ENCODE measurements at places on chromosomes 5 and 9.
A peak's percentile ranks its signal among the peaks of the same experiment; 100 is the strongest.

GRCh38 chr5:136225796-136226195 lies 32.8 kb upstream of the SMIM32 start:
- no peak for DNase-seq

GRCh38 chr9:114072184-114073140 lies 5.6 kb downstream of the AMBP start:
- no peak for DNase-seq

GRCh38 chr9:130535818-130536521 lies 43.4 kb upstream of the FUBP3 start:
- DNase-seq, result no peak

- no peak for DNase-seq
These were observed 51.5 kb downstream of the RAI14 start for GRCh38 chr5:34707451-34708107.

DNA sequence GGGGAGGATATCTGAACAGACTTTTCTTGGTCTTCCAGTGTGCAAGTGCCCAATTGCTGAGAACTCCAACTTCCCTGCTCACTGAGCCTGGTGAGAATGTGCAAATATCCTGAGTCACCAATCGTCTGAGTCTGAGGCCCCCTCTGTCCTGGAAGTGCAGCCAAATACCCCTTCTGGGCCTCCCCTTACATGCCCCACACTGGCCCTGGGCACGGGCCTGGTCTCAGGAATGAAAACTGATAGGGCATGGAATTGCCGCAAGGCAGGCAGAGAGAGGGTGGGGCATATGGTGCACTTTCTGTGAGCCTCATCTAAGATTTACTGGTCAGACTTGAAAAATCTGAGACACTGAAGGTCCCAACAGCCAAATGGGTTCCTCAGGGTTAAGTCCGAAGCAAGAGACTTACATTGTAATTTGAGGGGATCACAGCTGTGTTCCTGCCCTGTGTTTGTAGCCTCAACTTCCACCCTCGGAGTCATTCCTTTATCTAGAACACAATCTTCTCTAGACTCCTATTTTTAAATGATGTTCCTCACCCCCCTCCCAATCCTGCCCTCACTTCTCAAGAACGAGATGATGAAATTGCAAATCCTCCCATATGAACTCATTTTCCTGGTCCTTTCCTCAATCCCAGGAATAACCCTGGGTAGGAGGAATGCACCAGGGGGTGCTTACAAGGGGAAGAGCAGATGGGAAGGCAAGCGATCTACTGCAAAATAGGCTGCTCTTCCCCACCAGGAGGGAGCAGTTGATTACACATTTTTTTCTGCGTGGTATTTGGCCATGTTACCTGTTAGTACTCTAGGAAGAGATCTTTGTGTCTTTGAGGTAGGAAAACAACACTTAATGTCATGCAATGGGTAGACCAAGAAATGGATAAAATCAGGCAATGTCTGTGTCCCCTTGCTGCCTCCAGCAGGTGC lies 34.6 kb upstream of the ARHGAP26 start:
- DNase-seq, result no peak

- DNase-seq, result no peak
These were observed 220.7 kb upstream of the MSX2 start for GRCh38 chr5:174503461-174504265.

GRCh38 chr5:25489834-25490538 lies 845.2 kb upstream of the CDH10 start:
- no peak for DNase-seq

DNA sequence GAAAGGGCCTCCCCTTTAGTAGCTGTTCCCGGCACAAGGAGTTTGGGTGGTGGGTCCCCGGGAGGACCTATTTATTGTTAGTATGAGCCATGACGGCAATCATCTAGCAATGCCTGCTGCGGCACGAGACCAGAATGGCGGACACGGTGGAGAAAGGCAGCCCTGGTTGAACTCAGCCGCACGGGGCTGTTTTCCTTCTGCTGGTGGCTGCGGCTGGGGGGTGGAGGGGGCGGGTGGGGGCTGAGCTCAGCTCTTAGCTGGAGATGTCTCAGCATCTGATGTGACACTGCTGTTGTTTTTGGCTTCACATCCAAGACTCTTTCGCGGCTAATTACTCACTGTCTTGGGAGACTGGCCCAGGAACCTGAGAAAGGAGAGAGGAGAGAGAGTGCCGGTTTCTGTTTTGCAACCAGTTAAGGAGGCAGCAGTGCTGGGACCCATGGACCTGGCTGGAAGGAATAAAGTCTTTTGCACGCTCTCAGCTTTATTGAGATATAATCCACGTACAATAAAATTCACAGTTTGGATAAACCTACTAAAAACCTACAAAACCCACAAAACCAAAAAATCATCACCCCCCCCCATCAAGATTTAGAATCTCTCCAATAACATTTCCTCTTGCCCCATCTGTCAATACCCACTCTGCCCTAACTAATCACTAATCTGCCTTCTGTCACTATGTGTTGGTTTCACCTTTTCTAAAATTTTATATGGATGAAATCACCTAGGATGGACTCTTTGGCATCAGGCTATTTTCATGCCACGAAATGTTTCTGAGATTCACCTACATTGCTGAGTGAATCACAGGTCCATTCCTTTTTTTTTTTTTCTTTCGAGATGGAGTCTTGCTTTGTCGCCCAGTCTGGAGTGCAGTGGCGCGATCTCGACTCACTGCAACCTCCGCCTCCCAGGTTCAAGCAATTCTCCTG lies 81.8 kb upstream of the NEURL1B start:
- no peak for DNase-seq

DNA sequence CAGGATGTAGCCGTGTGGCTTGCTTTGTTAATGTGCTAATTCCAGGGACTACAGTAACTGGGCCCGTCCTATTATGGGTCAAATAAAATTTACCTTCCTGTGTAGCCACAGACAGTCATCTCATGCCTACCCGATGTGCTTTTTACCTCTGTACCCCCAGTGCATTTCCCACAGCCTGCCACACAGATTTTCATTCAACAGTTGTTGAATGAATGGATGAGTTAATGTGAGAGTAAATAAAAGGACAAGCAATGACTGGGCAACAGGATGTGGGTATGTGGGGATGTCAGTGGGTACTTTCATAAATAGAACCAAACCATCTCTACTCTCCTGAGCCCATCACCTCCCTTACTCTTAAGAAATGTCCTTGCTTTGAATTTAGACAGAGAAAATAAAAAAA lies 441.2 kb upstream of the ZNF462 start:
- DNase-seq, result no peak

- no peak for DNase-seq
These were observed 29.1 kb downstream of the ADAMTS2 start for GRCh38 chr5:179316111-179316551.

DNA sequence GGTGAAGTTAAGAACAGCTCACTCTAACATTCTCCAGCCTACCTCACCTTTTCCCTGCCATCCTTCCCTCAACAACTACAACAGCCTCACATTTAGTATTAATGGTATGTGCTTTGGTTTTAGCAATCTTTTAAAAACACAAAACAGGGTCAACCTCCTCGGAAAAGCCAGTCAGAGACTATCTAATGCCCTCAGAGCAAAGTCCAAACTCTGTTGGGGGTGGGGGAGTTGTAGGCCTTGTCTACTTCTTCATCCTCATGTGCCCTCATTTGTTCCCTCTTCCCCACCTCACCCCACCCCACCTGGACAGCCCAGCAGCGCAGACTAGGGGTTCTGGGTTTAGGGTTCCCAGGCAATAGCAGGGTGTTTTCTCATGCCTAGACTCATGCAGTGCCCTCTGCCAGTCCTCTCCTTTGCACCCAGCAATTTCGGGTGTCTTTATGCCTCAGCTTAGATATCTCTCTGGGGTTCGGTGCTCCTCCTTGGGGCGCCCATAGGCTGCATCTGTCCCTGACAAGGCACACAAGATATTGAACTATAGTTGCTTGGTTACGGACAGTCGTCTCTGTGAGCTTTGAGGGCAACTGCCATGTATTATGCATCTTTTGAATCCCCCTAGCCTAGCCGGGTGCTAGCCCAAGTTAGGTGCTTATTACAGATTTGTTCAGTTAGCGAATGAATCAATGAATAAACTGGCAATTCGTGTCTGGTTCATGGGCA lies 762 bp upstream of the TCOF1 start:
- no peak for DNase-seq

DNA sequence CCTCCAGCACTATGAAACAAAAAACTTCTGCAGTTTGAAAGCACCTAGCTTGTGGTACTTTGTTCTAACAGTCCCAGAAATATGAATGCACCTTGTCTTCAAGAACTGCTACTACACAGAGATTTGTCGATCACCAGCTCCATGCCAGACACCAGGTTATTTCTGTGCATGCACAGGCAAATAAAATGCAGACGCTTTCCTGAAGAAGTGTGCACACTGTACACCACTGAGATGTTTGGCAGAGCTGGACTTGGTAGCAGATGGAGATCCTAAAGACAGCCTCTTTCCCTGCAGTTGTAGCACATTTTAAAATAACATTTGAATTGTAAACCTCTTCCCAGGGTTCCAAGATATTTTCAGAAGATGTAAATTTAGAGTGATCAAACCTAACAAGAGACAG lies 730.0 kb downstream of the MTRR start:
- no peak for DNase-seq

DNA sequence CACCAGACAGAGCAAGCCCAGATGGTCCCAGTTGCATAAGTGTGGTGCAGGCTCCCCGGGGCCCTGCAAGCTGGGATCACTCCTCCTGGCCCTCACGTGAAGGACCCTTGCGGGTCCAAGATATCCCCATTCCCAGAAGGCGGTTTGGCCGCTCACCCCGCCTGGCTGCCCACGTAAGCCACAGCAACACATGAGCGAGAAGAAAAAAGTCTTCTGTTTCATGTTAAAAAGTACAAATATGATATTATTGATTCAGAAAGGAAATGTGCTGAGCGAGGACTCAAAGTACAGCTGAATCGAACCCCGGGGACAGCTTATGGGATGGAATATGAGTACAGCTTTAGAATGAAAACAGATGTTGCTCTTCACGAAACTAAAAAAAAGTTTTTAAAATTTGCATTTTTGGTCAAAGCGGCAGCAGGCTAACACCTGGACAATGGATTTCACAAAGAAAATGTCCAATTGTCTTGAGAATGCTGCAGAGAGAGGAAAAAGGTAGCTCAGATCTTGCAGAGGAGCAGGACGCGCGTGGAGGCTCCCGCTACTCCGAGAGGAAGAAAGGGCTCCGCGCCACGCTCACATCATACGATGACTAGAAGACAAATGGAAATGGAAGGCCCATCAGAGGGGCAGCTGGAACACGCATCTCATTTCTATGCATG lies 427.6 kb downstream of the IRX1 start:
- DNase-seq, result no peak

DNA sequence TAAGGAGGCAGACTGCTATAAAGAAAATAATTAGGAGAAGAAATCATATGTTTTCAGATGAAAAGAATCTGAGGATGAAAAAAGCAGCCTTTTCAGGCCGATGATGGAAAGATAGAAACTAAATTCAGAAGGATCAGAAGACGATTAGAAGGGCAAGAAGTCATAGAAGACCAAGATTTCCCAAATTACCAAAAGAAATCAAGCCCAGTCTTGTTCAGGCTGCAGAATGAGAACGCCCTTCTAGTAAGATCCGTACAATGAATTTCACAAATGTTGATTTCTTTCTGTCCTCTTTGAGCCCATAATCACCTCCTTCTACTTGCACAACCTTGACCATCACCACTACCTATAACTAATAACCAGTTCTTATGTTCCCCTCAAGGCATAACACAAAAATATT lies 114.6 kb upstream of the CCDC152 start:
- no peak for DNase-seq

DNA sequence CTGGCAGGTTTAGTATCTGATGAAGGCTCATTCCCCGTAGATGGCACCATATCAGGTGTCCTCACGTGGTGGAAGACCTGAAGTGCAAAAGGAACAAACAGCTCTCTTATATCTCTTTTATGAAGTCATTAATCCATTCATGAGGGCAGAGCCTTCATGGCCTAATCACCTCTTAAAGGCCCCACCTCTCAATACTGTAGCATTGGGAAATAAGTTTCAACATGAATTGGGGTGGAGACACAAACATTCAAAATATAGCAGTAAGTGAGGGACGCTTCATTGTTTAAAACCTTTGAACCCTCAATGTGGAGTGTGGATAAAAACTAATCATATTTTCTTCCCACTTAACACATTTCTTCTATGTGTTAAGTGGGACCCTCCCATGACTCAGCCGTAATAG lies 489.4 kb upstream of the WWC1 start:
- no peak for DNase-seq

- DNase-seq, result no peak
These were observed 50.5 kb upstream of the ICE1 start for GRCh38 chr5:5371957-5372356.

DNA sequence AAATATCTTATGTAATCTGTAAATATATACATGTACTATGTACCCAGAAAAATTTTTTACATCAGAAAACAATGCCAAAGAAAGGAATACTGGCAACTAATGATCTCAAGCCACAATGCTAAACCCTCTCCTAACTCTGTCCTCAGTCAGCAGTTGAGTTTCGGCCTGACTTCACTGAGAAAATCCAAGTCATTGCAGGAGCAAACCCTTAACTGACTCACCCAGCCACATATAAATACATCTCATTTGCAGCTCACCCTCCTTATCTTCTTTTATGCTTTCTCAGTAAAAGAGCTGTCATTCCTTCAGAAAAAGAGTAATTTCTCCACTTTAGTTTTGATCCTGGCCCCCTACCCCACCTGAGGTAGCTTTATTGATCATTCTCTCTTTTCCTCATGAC lies 46.1 kb upstream of the TMED7 start:
- DNase-seq, result no peak

- no peak for DNase-seq
These were observed 25.4 kb downstream of the GPR21 start for GRCh38 chr9:123058834-123059233.

DNA sequence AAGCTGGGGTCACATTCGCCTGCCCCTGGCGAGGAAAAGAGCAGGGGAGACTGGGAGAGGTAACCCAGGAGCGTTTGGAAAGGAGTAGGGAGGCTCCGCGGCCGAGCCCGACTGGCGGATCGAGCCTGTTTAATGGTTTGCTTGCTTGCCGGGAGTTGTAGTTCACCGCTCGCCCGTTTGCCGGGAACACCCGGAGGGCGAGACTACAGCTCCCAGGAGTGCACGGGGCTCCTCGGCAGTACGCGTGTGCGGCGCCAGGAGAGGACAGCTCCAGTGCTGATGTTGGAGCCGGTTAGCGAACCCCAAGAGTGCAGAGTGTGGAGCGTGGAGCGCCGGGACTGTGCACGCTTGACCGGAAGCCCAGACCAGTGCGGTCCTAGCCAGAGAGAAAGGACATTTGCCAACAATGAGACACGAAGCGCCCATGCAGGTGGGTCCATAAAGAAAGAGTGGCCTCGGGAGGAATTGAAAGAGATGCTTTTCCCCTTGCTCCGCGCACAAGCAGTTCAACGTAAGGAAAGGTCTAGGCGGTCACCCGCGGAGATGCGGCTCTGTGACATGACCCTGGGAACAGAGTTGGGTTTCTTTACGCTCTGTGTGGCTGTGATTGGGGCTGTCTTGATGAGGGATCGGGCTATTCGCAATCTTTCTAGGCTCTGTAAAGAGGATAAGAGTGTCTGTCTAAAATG lies at the start of gene RAB3C:
Gene RAB3C (plus strand): TSS at position 273 of the 689 bp plus-strand sequence. CDS start 134 bp downstream, at position 407.
- DNase-seq, result peak; percentile 63
